ENCODE measurements at places on chromosomes 1 and 21.

- DNase-seq: no peak
Observed at GRCh38 chr1:36085686-36086526, 2.0 kb downstream of the TEKT2 start.

DNA sequence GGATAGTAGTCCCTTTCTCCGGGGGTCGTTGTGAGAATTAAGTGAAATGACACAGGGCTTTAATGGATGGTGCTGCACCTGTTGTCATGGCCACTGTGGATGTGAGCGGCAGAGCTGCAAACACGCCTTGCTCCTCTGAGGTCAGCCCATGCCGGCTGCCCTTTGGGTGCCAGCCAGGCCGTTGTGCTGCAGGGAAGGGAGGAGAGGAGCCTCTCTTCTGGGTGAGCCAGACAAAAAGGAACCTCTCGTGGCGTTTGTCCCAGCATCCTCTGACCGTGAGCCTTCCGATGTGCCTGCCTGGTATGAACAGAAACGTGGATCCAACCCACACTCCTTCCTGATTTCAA, 383.0 kb upstream of the VAMP3 start:
- DNase-seq: no peak

- no peak for DNase-seq
Observed at GRCh38 chr1:156429313-156430060, 60.5 kb downstream of the RHBG start.

DNA sequence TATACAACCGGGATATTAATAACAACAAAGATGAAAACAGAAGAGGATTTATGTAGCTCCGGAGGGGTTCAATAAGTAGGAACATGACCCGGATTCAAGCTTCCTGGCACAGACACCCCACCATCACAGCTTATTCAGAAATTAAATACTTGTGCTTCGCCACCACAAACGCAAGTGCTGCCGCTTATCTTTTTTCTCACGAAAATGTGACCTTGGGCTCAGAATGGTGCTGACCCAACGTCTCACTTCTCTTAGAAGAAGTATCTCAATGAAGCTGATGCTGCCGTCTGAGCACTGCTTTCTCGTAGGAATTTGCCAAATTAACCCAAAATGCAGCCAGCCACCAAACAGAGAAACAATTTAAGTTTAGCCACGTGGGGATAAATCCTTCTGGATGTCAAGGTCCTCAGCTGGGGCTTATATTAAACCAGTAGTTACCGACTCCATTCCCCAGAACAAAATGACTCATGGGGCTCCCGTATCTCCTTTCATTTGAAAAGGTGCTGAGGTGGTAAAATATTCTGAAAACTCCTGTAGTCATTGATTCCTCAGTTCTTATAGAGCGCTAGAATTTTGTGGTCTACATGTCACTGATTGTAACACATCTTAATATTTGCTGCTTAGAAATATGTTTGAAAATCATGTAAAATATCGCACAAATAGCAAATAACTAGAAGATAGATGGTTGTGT, 466.7 kb downstream of the SMYD3 start:
- DNase-seq: no peak

GRCh38 chr1:72278461-72278860, 3.9 kb downstream of the NEGR1 start:
- DNase-seq: no peak

DNA sequence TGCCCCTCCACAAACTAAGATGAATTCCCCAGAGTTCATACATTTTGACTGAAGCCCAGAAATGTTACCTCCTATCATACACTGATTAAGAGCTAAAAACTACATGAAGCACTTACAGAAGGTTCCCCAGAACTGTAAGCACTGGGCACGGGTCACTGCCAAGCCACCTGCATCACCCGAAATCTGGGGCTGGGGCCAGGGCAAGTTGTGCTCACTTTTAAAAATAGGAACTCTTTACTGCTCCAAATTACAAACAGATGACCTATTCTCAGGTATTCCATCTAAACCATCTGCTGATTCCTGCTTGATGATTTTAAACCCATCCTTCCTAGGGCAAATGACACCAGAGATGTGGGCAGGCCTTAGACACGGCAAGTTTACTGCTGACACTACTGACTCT, 4.8 kb downstream of the SETD4 start:
- no peak for DNase-seq

DNA sequence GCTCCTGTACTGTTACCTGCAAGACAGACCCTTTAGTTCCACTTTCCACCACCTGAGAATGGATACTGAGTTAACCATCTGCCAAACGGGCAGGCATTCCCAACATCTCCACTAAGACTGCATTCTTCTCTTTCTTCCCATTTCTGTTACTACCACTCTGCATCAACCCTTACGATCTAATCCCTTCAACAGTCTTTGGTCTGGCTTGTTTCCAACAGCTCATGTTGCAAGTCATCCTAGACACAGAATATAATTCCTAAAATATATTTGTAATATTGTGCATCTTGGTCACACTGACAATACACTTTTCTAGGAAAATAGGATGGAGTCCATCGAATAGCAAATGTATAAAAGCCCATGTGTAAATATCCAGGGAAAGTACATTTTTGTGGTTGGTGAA, 166.7 kb downstream of the SIPA1L2 start:
- DNase-seq: no peak

GRCh38 chr1:181390410-181391077, 92.8 kb upstream of the CACNA1E start:
- DNase-seq: no peak

DNA sequence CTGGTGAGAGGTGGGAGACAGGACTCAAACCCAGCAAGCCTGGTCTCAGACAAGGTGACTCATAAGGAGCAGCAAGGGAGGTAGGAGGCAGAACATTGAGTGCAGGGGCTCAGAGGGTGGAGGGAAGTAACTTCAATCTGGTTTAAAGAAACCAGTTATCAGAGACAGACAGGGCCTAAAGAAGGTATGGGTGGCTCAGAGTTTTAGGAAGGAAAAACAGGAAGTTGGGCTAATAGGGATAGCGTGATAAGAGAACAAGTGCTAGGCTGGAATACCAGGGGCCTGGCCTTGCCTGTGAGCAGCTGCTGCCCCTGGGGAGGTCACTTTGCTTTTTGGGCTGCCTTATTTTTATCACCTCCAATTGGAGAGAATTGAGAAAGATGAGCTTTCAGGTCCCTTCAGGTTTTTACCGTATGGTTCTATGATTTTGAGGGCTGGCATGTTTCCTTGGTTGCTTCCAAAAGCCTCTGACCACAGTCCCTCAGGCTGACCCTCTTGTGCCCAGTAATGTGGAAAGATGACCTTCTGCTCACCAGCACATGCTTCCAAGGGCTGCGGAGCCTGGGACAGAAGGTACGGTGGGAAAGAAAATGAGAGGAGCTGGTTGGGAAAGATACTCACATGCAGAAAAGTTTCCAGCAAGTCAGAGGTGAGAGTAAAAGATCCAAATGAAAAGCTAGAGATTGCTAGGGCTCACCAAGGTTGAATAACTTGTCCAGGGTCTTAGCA, 77.0 kb downstream of the DDR2 start:
- DNase-seq: no peak

- DNase-seq: no peak
Observed at GRCh38 chr1:95642035-95642434, 408.0 kb downstream of the RWDD3 start.

GRCh38 chr1:33094486-33094885, 13.5 kb downstream of the AZIN2 start:
- no peak for DNase-seq

- DNase-seq: no peak
Observed at GRCh38 chr1:6185635-6186382, 5.7 kb upstream of the CHD5 start.

DNA sequence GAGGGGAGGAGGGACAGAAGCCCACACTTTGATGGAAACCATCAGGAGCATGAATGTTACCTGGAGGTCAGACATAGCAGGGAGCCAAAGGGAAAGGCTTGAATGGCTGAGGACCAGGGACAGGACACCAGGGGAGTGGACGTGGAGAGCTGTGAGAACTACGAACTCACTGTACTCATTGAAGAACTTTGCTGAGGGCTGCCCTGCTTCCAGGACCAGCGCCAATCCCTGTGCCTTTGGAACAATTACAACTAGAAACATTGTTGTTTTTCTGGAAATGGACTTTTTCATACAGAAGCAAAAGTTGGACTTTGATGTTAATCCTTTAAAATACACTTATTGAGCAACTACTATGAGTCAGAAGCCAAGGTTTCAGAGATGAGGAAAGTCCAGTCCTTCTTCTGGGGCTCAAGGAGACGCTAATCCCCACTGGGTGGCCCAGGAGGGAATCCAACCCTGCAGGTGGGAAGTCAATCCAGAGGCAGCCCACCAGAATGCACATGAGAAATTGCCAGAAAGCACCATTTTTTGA, 12.9 kb downstream of the TSPAN2 start:
- no peak for DNase-seq

DNA sequence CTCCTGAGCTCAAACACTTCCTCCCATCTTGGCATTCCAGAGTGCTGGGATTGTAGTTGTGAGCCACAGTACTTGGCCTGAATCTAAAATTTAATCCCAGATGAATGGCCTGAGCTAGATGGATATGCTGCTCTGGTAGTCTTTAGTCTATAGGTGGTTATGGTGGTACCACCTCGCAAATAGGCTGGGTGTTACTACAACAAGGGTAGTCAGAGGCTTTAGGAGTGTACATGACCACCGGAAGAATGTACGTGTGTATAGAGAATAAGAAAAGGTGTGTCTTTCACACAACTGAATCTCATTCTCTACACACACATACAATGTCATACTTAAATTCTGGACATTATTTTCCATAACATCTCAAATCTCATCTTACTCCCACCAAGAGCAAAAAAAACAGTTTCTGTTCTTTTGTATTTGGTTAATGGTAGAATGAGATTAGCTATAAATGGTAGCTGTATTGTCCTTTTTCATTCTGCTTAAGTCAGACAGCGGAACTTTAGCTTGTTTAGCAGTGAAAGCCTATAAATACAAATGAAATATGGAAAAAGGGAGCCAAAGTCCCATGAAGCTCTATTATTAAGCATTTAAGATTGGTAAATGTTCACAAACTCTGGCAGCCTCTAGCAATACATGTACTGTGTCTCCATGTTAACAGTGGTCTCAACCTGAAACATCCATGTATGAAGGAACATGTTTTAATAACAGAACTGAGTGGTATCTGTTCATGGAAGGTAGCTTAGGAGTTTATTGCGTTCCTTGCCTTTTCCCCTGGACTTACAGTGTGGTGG, 16.2 kb downstream of the CAP1 start:
- DNase-seq: no peak

DNA sequence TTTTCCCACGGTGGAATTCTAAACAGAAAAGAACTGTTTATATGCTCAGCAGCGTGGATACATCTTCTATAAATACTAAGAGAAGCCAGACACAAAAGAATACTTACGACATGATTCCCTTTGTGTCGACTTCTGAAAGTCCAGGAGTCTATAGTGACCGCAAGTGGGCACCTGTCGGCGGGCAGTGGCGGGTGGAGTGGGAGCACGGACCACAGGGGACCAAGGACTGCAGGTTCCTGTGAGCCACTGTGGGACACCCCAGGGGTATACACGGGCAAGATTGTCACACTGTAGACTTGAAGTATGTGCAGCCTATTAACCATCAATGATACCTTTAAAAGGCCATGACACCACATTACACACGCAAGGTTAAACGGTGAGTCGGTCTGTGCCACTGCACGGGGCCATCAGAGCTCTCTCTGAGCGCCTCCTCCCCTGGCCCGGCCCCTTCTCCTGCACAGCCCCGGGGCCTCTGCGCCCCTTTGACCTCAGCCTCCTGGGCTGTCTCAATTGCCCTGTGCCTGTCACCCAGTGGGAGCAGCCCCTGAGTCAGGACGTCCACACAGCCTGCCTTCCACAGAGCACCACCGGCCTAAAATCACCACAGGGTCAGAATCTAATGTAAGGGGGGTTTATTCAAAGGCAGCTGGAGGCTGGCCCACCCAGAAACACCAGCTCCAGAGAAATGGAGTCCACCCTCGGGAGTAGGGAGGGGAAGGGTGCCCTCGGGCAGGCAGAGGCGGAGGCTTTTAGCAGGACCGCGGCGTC, 90.0 kb upstream of the COL6A1 start:
- no peak for DNase-seq

- no peak for DNase-seq
Observed at GRCh38 chr1:112263042-112263441, 133.0 kb upstream of the CTTNBP2NL start.

- DNase-seq: no peak
Observed at GRCh38 chr1:150981177-150981804, 801 bp upstream of the ANXA9 start.

GRCh38 chr1:219086956-219087469, 86.7 kb upstream of the LYPLAL1 start:
- DNase-seq: no peak

DNA sequence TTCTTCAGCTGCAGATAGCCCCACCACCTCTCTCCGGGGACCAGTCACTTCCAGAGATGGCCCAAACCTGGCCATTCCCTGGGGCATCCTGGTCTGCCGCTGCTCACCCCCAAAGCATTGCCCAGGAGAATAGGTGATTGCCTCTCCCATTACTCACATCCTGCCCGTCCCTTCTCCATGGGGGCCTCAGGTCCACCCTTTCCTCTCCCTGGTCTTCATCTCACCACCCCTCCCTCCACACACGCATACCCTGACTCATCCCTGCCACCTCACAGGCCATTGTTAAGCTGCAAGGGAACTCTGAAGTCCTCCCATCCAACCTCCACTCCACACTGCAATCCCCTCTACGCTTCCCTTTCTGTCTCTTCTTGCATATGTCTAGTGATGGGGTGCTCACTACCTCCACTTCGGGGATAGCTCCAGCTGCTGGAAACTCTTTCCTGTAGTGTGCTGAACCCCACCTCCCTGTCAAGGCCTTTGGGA, at the start of gene PLEKHG5:
PLEKHG5 (minus strand) TSS at position 188 of the 483 bp plus-strand sequence. CDS start 14,096 bp downstream, outside the sequence.
- peak; percentile 30 for DNase-seq

GRCh38 chr1:1573843-1574720, 581 bp downstream of the SSU72 start:
- no peak for DNase-seq

GRCh38 chr1:156801409-156802121, 15.1 kb downstream of the SH2D2A start:
- DNase-seq: peak; percentile 93

- DNase-seq: no peak
Observed at GRCh38 chr21:34574601-34575529, 40.0 kb downstream of the RCAN1 start.

- DNase-seq: peak; percentile 80
Observed at GRCh38 chr1:222817529-222817928, 2.7 kb downstream of the DISP1 start.

GRCh38 chr1:30661311-30661710, 62.1 kb downstream of the MATN1 start:
- no peak for DNase-seq

DNA sequence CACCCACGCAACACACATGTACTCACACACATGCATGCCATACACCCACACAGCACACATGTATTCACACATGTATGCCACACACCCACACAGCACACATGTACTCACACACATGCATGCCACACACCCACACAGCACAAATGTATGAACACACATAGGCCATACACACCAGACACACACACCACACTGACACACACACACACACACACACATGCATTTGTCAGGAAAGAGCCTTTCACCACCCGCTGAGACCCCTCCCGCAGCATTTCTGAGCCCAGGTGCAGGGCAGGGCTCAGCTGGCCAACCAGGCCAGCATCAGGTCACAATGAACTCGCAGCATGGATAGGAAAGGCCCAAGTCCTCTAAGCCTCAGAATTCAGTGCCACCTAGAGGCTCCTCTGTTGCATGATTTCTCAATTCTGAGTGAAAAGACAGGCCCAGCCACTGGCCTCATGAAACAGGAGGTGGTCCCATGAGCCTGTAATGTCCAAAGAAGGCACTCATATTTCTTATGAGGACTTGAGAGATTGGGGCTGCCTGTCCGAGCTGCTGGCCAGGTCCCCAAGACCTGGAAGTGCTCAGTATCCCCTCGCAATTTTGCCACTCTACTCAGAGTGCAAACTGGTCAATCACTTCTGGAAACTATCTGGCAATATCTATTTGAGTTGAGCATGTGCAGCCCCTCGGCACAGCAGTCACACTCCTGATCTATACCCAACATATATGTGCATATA, 57.3 kb downstream of the PSMG1 start:
- DNase-seq: no peak

Data from HFF-Myc (cell line).